ENCODE measurements at places on chromosomes 2 and 18.

DNA sequence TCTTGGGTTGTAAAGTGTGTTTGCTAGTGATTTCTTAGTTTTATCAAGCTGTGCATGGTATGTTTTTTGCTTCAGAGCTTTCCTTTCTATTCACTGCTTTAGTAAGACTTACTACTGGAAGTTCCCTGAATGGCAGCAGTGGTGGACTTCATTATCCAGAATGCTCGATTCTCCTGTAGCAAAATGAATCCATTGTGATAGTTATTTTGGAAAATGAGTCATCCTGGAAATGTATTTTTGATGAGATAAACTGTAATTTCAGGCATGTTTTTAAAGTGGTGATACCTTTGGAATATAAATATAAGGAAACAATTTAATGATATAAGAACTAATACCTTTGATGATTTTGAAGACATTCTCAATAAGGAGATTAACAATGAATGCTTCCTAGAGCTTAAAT lies 387.1 kb downstream of the PTPRM start:
- DNase-seq: no peak

DNA sequence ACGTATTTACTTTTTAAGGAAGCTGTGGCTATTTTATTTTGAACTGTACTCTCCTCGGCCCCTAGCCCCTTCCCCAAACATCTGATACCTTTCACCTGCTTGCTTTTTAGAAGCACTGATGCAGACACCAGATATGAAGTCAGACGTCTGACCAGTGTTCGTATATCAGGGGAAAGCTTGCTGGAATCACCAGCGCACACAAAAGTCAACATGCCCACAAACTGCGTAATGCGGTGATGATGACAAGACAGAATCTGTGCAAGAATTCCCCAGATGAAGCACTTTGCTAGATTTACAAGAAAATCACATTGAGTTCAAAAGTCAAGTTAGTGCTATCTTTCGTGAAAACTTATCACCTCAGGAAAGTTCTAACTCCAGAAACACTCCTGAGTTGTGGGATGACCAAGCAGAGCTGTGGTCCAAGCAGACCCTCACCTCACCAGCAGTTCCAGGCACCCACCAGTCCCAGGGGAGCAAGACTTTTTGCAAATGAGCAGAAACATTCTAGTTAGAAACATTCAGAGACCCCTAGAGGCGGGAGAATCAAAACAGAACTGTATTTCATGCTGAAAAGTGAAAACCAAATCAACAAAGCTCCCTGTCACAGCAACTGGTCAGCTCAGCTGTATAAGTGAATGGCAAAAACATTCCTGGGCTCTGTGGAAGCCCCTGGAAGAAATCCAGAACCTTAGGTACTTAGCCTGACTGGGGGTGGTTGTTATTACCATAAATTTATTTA lies 55.7 kb downstream of the INO80C start:
- DNase-seq: no peak

- no peak for DNase-seq
Measured at GRCh38 chr2:65374575-65374974, 57.8 kb downstream of the SPRED2 start.

DNA sequence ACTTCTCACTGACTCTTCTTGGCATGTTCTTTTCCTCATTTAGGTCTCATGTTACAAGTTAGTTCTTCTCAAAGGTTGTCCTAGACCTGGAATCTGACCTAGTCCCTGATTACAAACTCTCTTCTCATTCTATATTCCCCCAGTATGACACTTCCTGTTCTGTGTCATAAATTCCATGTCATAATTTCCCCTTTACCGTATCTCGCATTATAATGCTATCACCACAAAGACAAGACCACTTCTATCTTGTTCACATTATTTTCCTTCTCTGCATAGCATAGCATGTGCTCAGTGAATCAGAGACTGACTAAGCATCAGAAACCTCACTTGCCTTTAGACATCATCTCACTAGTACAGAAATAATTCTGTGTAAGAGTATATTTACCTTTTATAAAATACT lies 63.6 kb upstream of the CAVIN2 start:
- DNase-seq: no peak

- peak; percentile 30 for DNase-seq
Measured at GRCh38 chr18:45688833-45689232, 35.1 kb upstream of the SLC14A1 start.

GRCh38 chr2:217585362-217585761 lies 417.4 kb downstream of the TNS1 start:
- DNase-seq: no peak

GRCh38 chr18:61860302-61860701 lies 32.5 kb downstream of the RNF152 start:
- no peak for DNase-seq

- DNase-seq: no peak
Measured at GRCh38 chr2:99794414-99794813, 304.6 kb upstream of the REV1 start.

DNA sequence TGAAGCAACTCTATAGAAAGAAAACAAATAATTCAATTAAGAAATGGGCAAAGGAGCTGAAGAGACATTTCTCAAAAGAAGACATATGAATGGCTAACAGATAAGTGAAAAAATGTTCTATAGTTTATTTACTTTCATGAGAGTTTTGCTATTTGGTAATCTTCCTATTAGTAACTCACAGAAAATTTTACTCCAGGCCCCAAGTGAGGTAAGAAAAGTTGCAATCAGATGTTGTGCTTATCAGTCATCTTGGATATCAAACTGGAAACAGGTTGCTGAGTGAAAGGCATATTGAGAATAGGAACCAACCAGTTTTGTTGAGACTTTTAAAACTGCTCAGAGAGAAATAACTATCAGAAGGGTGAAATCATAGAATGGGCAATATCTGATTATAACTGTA lies 1179.0 kb upstream of the ACVR2A start:
- no peak for DNase-seq
